Left lung (tissue), 14 donors: ENCODE measurements at places on chromosomes 12 and 14. TPM values are rescaled to one million over a fixed set of nuclear protein-coding genes. Genes with fewer than 3 reads are reported as not detected.

DNA sequence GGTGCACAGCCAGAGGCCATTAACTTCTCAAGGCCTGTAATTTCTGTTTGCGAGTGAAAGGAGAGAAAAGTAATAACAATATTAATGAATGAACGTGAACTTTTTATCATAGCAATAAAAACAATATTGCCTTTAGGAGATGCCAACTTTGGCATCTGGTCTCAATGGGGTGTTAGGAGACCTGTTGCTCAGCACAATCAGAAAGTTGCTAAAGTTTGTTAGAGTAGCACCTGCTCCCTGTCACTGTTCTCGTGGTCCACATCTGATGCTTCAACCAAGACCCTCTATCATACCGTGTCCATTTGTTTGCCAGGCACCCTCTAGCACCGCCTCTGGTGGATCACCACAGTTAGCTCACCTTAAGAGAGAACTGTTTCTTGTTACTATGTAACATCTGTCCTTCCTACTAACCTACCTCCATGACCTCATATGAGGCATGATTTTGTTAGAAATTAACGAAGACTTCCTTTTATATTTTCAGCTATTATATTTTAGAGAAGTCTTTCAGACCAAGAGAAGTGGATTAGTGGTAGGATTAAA lies 12.5 kb upstream of the CLEC4E start:
- DNase-seq = no peak

The RALGAPA1 gene
- polyA plus RNA-seq = 47.8 TPM

- DNase-seq = peak; percentile 91
Observed at GRCh38 chr12:46268583-46269428, at the start of gene SLC38A1. Gene SLC38A1 (minus strand): TSS chr12:46269043. CDS start chr12:46239800, 29,243 bp downstream.

GRCh38 chr14:81625343-81625742 lies 91.7 kb upstream of the SEL1L start:
- DNase-seq = no peak

DNA sequence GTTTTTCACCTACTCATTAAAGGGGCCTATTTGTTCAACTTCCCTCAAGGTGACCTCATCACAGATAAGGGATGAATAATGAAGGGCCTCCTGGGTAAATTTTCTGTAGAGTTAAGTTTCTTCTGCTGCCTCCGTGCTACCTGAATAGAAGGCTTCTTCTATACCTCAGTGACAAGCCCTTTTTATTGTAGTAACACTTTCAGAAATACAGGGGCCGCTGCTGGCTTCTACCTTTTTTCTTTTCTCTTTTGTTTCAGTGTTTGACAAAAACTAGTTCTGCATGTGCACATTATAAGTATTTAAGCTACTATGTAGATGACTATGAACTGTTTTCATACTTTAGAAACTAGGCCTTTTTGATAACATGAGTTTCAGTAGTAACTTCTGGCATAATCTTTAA lies 207.0 kb downstream of the NAV3 start:
- no peak for DNase-seq

DNA sequence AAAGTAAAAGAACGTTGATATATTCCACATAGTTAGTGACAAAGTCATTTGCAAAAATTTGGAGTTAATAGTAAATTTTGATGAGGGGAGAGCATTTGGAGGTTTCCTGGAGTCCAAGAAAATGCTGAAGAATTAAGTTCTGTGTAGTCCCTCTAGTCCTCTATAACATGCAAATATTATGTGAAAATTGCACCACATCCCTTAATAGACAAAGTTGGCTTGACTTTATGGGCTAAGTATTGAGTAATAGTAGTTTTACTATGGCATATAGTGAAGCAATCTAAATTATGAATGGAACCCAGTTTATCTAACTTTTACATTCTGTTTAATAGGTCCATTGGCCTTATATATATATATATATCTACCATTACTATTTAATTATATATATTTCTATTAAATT lies 66.4 kb upstream of the DCN start:
- peak; percentile 38 for DNase-seq

DNA sequence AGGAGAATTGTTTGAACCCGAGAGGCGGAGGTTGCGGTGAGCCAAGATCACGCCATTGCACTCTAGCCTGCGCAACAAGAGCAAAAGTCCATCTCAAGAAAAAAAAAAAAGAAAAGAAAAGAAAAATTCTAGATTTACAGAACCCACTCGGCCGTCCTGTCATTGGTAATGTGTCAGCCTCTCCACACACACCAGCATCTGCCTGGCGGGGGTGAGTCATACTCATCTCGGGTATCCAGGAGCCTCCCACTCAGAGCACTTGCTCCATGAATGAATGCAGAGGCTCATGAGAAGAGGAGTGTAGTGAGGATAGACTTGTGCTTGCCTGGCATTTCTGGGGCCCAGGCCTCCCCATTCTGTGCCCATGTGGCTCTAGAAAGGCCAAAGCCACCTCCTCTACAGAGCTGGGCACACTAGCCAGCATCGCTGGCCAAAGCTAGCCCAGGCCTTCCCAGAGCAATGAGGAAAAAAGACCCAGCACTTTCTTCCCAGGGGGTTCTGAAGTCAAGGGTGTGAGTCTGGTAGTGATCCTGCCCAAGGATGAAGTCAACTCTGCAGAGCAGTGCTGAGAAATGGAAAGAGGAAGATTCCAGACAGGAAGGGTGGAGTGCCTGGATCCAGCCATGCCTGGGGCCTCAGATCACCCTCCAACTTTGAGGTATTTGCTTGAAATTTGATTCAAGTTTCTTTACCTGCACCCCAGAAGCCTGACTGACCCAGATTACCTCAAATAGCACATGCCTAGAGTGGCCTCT lies 31.2 kb upstream of the KLC1 start:
- DNase-seq = no peak

- DNase-seq = peak; percentile 89
Observed at GRCh38 chr14:90383731-90384542, 12.9 kb upstream of the CALM1 start.

- no peak for DNase-seq
Observed at GRCh38 chr12:49187184-49187583, 1.7 kb downstream of the TUBA1A start.

DNA sequence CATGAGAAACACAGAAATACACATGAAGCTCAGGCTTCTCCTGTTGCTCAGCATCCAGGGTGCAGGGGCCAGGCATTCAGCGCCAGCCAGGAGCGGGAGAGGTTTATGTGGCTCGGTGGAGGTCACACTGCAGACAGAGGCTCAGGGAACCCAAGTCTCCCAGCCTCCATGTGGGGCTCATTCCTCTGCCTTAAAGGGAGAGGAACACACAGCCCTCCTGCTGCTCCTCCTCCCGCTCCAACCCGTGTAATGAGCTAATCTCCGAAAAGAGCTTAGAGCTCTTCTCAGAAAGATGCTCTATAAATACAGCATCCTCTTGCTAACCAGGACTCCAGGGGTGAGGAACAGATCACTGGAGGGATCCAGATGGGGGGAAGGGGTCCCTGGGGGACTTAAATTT lies 28.2 kb downstream of the FGF6 start:
- DNase-seq = no peak

The BCL2L14 gene
- polyA plus RNA-seq = 0.73 TPM

- no peak for DNase-seq
Observed at GRCh38 chr12:13788626-13789025, 192.8 kb downstream of the GRIN2B start.

DNA sequence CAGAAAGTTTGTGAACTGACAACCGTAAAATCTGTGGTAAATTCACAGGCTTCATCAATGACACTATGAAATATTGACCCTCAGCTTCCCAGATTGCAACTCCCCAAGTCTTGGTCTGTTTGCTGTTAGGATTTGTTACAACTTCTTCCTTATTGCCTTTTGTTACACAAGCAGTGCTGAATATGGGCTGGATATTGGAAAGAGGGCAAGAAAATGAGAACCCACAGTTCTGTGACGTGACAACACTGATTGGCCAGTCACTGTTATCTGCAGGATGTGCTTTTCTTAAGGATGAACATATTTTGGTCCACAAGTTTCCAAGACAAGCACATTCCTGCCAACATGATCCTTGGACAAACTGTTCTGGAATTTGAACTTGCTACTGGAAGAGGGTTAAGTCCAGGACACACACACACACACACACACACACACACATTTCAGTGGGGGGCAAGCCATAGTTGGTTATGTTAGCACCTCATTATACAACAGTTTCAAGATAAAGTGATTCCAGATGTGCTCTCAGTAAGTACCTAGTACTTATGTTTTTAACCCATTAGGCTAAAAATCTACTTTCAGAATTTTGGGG lies 16.6 kb upstream of the SLC38A2 start:
- peak; percentile 60 for DNase-seq
